Kidney capillary endothelial cell (primary cell): ENCODE measurements at places on chromosomes 2 and 18.

- DNase-seq = no peak
These were observed 820.6 kb upstream of the PIK3C3 start for GRCh38 chr18:41134426-41134825.

DNA sequence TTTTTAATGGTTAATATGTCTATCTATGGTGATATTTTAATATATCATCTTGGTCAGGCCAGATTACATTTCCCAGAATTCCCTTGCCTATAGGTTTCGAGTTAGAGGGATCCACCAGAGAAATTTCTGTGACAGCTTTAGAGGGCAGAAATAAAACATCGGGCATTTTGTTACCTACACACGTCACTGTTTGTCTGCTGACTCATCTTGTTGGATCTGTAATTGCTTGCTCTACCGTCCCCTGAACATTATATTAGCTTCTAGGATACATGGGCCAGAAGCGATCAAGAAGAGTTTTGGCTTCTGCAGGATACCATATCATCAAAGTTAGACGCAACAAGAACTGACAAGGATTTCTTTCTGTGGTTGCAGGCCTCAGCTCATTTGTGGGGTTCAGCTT is 795.8 kb upstream of the GCFC2 start:
- DNase-seq = no peak

- no peak for DNase-seq
These were observed 11.4 kb downstream of the SESTD1 start for GRCh38 chr2:179253226-179253625.

DNA sequence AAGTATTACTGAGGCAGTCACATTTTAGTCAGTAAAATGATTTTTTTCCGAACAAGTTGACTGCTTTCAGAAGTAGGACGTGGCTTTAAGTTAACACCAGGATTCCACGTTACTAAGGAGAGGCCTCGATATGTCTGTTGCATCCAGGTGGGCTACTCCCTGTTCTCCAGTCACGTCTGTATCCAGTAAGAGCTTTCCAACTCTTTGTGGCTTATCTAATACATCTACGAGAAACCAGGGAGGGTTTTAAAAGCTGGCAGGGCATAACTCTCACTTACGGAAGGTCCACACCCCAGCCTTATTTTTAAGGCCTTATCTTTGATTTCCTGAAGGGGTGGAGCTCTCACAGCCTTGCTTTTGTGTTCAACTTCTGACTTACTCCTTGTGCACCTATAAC is 99.2 kb downstream of the SLC8A1 start:
- no peak for DNase-seq

GRCh38 chr2:22450831-22451230 is 934.1 kb upstream of the KLHL29 start:
- DNase-seq = no peak

GRCh38 chr18:76343938-76344569 is 151.0 kb downstream of the ZNF516 start:
- DNase-seq = no peak

DNA sequence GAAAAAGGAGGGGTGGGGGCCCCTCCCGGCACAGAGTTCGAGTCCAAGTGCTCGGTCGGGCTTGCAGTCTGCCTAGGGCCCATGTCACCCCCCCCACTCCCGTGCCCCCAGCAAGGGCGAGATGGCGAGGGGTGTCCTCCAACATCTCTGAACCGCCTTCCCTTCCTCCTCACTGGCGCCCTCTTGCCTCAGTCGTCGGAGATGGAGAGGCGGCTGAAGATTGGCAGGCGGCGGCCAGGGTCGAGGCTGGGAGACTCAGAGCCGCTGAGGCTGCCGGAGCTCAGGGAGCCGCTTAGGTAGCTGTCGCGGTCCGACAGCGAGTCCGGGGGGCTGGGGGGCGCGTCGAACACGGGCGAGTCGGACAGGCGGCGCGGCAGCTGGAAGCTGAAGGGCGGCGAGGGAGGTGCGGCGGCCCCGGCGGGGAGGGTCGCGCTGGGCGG is 2.3 kb downstream of the ZFP36L2 start:
- peak; percentile 38 for DNase-seq

- DNase-seq = no peak
These were observed 12.5 kb upstream of the RAB31 start for GRCh38 chr18:9695605-9696004.

- peak; percentile 36 for DNase-seq
These were observed 134.4 kb upstream of the SEC11C start for GRCh38 chr18:59005262-59005661.

DNA sequence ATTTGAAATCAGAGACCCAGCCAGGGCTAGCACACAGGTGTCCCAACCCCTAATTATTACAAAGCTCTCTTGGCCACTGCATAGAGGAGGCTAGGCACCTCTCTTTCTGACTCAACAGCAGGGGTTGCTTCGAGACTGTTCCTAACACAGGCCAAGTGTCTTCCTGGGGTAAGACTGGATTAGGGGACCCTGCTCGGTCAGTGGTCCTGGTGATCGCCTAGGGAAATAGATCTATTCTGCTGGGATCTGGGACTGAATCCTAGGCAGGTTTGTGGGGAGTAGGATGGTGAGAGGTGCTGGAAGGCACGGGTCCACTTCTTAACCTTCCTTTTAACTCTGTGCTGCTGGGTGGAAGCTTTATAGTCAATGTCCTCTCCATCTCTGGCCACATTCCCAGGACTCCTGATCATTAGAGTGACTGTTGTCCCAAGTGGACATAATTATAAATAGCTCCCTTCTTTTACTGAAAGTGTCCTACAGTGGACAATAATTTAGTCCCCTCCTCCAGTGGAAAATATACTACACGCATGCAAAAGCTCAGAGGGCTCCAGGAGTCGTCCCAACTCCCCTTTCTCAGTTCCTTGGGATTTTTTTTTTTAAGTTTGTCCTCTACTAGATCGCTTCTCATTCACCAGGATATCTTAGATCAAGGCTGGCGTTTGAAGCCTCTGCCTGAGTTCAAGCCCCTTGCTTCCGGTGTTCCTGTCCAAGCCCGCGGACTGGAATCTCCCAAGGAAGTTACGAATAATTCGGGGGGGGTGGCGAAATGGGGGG is 1.3 kb upstream of the TRIB2 start:
- no peak for DNase-seq

DNA sequence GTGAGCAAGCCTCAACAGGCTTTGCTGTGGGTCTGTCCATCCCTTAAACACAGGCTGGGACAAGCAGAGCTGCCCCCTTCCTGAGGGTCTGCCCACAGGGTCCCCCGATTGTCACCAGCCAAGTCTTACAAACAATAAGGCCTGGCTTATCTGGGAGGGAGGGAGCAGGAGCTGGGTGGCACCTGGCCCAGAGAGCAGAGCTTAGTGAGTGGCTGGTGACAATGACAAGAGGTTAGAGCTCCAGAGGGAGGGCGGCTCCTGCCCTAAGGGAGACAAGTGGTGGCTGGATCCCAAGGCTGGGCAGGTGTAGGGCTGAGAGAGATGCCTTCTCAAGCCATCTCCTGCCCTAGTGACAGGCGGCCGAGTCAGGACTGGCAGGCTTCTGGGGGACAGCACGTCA is 125.5 kb downstream of the KLHL29 start:
- no peak for DNase-seq

GRCh38 chr2:132667706-132668105 is 2.3 kb downstream of the LYPD1 start:
- DNase-seq = no peak

- no peak for DNase-seq
These were observed 128.3 kb upstream of the ETAA1 start for GRCh38 chr2:67268797-67269196.

DNA sequence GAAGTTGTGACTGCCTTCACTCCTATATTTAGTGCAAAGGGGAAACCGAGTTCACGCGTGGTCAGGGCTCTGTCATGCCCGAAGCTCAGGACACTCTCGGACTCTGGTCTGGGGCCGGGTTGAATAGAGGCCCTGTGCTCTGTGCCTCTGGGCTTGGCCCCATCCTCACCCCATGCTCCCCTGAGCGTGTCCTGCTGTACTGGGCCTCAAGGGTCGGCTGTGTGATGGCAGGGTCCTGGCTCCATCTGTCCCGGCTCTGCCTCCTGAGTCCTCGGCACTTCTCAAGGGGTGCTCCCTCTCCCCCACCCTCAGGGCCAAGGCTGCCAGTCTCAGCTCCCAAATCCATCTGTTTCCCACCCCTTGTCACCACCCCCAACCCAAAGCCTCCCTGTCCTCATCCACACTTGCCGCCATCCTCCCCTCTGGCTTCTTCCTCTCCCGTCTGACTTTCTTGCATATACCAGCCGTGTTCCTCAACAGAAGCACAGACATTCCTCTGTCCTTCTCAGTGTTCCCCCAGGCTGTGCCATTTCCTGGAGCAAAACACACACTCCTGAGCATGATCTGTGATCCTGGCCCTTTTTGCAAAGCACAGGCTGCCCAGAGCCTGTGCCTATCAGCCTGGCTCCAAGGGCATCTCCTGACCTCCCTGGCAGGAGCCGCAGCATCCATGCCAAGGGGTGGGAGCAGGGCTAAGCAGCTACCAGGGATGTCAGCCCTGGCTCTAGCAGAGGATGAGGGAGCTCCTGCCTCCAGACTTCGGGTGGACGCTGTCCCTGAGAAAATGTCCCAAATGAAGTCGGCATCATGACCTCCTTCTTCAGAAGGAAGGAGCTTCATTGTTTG is 64.2 kb upstream of the OTOS start:
- DNase-seq = no peak

GRCh38 chr18:79848579-79849327 is 51.0 kb downstream of the KCNG2 start:
- no peak for DNase-seq

DNA sequence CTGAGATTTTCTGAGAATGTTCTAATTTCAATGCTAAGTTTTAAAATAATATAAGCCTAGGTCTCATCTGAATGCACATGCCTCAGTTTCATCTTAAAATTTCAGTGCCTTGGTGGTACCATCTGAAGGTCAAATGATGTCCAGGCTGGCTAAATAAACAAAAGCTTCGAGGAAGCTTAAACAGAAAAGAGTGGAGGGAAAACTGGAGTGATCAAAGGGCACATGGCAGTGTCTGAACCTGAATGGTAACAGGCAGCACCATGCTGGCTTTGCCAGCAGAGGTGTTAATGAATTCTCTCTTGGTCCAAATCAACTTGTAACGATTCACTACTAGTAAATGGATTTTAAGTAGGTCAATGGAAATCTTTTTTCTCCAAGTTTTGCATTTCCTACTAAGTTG is 158.4 kb upstream of the MEX3C start:
- DNase-seq = no peak

GRCh38 chr2:179335732-179336131 is 71.1 kb upstream of the SESTD1 start:
- no peak for DNase-seq

DNA sequence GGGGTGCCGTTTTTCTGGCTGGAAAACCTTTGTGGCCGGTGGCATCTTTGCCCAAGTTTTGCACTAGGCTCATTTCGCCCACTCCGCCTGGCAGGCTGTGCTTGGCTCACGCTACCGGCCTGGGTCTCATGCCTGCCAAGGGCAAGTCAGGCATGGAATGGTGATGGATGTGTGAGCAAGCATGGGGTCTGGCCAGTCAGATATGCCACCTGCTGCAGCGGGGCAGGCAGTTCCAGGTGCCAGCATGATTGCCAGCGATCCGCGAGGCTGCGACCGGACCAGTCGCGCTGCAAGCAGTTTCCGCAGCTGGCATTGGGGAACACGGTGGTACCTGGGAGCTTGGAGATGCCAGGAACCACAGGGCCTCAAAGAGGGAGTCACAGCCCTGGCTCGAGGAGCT is 40.6 kb downstream of the TAF1B start:
- no peak for DNase-seq

- DNase-seq = no peak
These were observed 6.2 kb downstream of the APOB start for GRCh38 chr2:21037671-21038108.

GRCh38 chr2:58680755-58681310 is 439.7 kb upstream of the FANCL start:
- DNase-seq = no peak

- no peak for DNase-seq
These were observed 201.7 kb downstream of the BCL11A start for GRCh38 chr2:60351802-60352201.

GRCh38 chr2:236545814-236546480 is 23.7 kb upstream of the ACKR3 start:
- no peak for DNase-seq

DNA sequence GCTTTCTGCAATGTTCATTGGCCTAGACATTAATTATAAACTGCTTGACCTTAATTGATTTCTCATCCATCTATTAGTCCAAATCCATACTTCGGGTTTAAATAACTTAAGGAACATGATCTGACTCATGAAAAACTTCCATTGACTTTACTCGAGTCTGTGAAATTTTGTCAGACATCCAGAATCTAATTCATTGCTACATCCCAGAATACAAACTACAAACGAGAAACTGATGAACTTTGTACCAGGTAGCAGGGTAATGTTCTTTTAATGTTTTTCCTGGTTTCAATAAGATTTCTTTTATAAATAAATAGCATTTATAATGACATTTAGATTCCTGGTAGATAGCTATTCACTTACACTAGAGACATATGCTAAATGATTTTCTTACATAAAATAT is 36.0 kb upstream of the IKZF2 start:
- DNase-seq = no peak

- DNase-seq = no peak
These were observed 322.2 kb upstream of the MYT1L start for GRCh38 chr2:2653231-2653630.

- DNase-seq = no peak
These were observed 92.0 kb downstream of the ASXL3 start for GRCh38 chr18:33670029-33670428.

DNA sequence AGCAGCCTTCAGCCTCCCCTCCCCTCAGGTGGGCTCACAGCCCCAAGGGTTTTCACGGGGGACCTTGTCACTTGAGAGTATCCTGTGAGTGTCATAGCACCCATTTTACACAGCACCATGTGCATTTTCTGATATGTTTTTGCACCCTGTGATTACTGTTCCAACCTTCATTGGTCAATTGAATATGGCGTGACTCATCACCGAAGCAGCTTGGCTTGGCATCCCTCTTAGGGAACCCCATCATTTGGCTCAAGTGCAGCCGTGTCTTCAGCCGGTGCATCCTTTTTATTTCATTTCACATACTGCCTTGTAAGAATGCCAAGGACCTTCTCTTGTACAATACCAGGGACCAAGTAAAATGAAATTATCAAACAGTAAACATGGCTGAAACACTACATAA is 57.6 kb downstream of the NPAS2 start:
- no peak for DNase-seq

DNA sequence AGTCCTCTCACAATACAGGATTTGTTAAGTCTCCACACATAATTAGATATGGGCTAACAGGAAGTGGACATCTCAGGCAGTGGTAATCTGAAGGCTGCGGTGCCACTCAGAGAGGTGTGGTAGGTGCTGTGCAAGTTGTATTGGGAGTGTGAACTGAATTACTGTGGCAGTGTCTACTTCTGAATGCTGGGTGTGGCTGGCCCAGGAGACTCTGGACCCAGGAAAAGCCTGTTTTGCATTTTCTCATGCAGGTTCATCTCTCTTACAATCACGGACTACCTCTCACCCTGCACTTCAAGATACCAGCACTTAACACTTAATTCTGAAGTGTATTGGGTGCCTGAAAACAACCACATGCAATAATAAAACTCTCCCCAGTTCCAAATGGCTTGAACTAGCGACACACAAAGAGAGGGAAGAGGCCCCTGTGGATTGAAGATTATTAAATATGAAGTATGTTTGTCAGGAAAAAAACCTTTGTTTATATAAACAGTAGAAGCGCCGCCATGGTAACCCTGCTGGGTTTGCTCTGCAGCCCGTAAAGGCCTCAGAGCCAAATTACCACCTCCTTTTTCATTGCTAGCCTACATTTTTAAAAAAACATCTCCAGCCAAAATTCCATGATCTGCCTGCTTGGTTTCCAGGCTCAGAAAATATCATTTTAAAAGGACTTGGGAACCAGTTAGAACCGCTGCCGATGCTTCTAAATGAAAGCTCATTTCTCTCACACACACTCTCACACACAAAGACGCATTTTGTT is 77.5 kb downstream of the GFPT1 start:
- no peak for DNase-seq

GRCh38 chr2:42806786-42807185 is 14.4 kb upstream of the HAAO start:
- DNase-seq = no peak
